GM03348 (cell line): ENCODE measurements at places on chromosomes 13 and 19.

DNA sequence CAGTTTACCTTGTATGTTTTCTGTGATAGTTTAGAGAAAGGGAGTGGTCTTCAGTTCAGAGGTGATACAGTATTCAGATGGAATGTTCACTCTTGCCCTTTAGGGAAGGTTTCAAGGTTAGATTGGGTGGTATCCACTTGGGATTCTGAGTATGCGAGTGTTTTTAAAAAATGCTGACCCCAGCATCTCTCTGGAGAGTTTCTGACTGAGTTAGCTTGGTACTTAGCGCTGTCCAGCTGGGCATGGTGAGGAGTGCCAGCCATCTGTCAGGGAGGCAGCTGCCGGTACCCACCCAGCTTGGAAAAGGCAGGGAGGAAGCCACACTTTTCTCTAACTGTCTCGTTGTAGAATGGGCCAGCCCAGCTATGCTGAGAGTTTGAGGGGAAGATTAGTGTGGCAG is 63.3 kb downstream of the ARHGEF7 start:
- DNase-seq = no peak

GRCh38 chr19:47446534-47447469 is 24.9 kb downstream of the SLC8A2 start:
- DNase-seq = no peak

- no peak for DNase-seq
Measured at GRCh38 chr13:93420887-93421286, 194.3 kb downstream of the GPC6 start.

- DNase-seq = no peak
Measured at GRCh38 chr13:88085036-88085435, 413.9 kb downstream of the SLITRK5 start.

DNA sequence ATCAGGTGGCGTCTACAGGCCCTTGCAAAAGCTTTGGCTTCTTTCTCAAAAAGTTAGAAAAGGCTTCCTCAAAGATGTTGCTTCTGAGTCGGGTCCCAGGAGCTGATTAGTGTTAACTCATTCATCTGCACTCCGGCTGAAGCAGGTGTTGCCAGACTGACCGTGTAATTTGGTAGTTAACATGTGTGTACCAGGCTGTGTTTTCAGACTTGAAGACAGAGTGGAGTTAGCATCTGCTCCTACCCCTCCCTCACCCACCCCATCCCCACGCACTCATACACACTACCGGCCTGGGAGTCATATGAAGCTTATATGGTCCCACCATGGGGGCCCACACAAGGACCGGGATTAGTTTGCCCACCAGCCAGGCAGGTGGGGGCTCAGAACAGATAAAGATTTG is 111.5 kb downstream of the DNAJC15 start:
- no peak for DNase-seq
